ENCODE measurements at places on chromosomes 3 and 15.
A peak's percentile ranks its signal among the peaks of the same experiment; 100 is the strongest.

GRCh38 chr15:80710635-80711554 is 15.8 kb downstream of the ABHD17C start:
- DNase-seq, result no peak

GRCh38 chr15:70054884-70055387 is 42.8 kb downstream of the TLE3 start:
- no peak for DNase-seq

DNA sequence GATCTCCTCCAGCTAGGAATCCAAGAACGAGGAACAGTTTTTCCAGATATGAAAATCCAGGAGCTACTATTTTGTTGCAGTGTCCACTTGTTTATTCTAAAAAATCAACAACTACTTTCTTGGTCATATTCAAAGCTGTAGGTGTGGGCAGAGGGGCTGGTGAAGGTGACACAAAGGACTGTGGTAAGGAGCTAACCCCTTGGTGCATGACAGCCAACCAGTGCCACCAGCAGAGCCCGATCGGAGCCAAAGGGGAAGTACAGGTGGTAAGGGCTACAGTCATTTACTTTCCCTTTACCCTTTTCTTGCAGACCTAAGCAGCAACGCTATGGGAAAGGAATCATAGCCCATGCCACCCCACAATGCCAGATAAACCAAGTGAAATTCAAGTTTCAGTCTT is 30.7 kb downstream of the PLA1A start:
- DNase-seq, result no peak

GRCh38 chr15:34147371-34148140 is 45.7 kb downstream of the PGBD4 start:
- DNase-seq, result peak; percentile 12

GRCh38 chr15:87219650-87220615 is 1036.6 kb downstream of the NTRK3 start:
- DNase-seq, result peak; percentile 29

GRCh38 chr3:69142090-69142489 is 19.7 kb upstream of the LMOD3 start:
- peak; percentile 41 for DNase-seq

- peak; percentile 79 for DNase-seq
These were observed at the start of gene OCA2 for GRCh38 chr15:28098766-28099554. TSS of gene OCA2 (minus strand) at chr15:28099315. CDS start at chr15:28081874, 17,441 bp downstream.

DNA sequence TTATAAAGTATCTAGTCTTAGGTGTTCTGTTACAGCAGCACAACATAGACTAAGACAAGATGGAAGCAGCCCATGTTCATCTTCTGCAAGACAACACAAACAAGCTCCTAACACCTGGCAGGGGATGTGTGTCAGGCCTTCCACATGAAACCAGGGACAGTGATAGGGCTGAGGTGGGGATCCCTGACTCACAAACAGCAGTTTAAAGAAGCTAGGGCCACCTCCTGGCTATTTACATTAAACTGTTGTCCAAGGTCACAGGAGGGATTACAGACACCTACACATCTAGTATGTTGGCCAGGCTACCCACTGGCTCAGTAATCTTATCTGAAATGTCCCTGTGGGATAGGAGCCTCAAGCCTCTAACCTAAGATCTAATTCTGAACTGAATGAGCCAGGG is 211.3 kb downstream of the MINAR1 start:
- no peak for DNase-seq
